ENCODE measurements at places on chromosomes 1 and 21. TPM values are rescaled to one million over a fixed set of nuclear protein-coding genes. Genes with fewer than 3 reads are reported as not detected.

The LRIF1 gene
- 3.4 TPM for polyA plus RNA-seq

The AMIGO1 gene
- polyA plus RNA-seq = 4.5 TPM

The EPHX1 gene
- polyA plus RNA-seq = 66.3 TPM

The ZC3H11A gene
- 66.9 TPM for polyA plus RNA-seq

DNA sequence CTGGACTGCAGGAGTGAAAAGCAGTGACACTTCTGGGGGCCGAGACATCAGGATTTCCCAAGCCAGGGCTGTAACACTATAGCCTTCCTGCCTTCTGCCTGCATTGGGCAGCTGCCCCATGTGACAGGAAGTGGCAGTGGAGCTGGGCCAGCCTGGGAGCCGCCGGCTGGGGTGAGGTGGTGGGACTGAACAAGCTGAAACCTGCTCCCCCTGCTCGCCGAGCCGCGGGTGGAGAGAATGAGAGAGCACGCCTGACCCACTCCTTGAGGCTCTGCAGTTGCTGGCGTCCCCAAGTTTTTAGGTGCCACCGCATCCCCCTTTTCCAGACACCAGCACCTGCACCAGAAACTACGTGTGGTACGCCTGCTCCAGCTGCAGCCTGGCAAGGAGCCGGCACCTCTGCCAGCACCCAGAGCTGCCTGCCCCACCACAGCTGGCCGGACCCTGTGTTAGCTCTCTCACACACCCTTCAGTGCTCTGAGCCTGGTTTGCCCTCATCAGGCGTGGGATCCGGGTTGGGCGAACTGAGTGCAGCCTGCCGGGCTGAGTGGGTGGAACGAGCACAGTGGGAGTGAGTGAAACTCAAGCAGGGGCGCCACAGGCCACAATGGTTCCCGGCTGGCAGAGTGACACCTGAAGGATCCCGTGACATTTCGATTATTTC, 119.4 kb downstream of the AKT3 start:
- H3K4me3 ChIP-seq = no peak overlapping the region
- H3K36me3 ChIP-seq = no peaks in the 10 kb centered on the region
- DNase-seq = peak; percentile 72
- H3K27ac ChIP-seq = peak overlapping the region; percentile 21

DNA sequence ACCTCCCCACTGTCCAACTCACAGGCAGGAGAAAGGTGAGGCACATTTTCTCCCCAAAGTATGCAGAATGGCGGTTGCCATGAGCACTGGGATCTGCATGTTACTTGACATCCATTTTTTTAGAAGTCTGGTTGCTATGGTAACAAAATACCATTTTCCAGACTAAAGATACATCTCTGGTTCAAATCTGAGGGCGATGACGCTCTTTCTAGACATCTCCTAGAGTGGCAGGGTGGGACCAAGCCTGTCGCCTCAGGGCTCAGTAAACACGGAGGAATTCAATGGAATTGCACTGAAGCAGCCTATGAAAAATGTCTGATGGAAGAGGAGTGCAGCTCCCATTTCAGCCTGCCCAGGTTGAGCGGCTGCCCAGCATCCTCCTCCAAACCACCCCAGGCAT, 21.5 kb upstream of the FAM43B start:
- no peak overlapping the region for H3K4me3 ChIP-seq
- no peaks in the 10 kb centered on the region for H3K36me3 ChIP-seq
- no peaks in the 10 kb centered on the region for H3K27me3 ChIP-seq
- DNase-seq = no peak
- no peak overlapping the region for H3K27ac ChIP-seq
- H3K4me1 ChIP-seq = no peaks in the 10 kb centered on the region

DNA sequence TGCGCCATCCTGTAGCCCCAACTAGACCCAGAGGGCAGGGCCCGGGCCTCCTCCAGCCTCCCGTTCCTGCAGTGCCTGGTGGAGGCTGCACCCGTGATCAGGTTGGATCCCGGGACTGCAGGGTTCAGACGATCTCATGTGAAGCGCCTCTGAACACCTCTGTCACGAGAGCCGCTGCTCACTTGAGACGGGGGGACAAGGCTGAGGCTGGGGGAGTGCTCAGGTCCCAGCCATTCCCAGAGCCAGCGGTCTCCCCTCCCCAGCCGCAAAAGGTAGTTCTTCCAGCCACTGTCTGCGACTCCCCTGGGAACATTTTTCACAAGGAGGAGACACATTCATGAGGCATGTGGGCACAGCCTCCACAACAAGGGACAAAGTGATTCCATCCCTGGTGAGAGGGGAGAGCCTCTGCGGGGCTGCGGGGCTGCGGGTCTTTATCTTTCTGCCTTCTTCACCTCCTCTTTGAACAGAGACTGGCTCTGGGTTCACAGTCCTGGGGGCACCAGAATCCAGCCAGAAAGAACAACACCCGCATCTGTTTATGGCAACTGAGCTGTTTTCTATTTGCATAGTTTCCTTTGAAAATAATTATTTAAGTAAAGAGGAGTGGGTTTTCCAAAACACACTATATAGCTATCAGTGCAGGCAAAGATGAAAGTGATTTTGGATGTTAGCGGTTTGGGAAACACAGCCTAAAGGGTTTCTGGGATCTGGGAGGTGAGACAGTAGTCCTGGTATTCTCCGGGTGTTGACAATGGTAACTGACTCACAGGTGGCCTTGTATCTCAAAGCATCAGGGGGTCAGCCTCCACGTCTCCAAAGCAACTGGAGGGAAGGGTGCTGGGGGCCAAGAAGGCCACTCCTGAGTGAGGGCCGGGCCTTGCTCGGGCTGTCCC, 13.0 kb upstream of the LDLRAP1 start:
- no peak overlapping the region for H3K4me3 ChIP-seq
- no peak overlapping the region for H3K27ac ChIP-seq
- H3K4me1 ChIP-seq = no peaks in the 10 kb centered on the region
- no peaks in the 10 kb centered on the region for H3K27me3 ChIP-seq

GRCh38 chr1:197904126-197904787, 1.8 kb downstream of the C1orf53 start:
- peaks cover 1% of the 10 kb centered on the region for H3K27me3 ChIP-seq
- no peak overlapping the region for H3K27ac ChIP-seq
- no peak overlapping the region for H3K4me3 ChIP-seq

DNA sequence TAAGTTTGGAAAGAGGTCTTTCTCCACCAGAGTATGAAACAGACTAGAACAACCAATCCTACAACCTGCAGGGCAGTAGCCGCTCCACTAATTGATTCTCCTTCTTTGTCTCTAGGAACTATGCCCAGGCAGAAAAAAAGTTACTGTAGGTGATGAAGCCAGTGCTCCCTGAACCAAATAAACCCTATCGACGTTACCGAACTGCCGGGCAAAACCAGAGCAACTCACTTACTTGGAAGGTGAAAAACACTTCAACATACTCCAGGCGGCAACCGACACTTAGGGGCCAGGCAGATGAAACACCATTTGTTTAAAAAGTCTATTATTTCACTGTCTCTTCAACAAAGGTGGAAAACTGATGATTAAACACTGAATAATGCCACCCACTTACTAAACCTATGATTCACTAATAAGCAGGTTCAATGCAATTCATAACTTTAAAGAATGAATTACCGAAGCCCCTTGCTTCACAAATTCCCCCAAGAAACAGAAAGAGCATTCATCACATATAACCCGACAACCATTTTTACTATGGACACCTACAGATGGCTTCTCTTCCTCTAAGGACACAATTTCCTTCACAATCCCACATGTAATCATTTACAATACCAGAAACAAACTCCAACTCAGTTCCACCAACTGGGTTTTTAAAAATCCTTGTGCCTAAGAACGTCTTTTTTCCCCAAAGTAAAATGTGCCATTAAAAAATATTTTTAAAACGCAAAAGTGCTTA, 1.6 kb downstream of the NRIP1 start:
- no peak overlapping the region for H3K27ac ChIP-seq
- no peak for DNase-seq
- no peaks in the 10 kb centered on the region for H3K27me3 ChIP-seq
- no peaks in the 10 kb centered on the region for H3K4me1 ChIP-seq
- peak overlapping the region; percentile 97 for H3K4me3 ChIP-seq

DNA sequence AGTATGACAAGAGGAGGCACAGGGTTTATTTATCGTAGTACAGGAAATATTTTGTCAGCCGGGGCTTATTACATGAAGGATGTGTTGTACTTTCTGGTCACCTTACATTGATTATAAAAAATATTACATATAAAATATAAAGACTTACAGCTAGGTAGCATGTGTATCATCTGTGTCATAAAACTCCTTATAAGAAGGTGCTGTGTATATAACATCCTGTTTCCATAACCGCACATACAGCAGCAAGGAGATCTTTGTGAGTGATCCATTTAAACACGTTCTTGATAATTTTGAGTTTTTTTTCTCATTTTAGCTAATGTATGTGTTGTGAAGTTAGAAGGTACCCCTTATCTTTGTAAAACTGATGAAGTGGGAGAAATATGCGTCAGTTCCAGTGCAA, 60.1 kb downstream of the S100B start:
- H3K4me1 ChIP-seq = no peaks in the 10 kb centered on the region
- DNase-seq = no peak
- H3K27ac ChIP-seq = no peak overlapping the region
- peaks cover 11% of the 10 kb centered on the region for H3K36me3 ChIP-seq
- H3K4me3 ChIP-seq = no peak overlapping the region

DNA sequence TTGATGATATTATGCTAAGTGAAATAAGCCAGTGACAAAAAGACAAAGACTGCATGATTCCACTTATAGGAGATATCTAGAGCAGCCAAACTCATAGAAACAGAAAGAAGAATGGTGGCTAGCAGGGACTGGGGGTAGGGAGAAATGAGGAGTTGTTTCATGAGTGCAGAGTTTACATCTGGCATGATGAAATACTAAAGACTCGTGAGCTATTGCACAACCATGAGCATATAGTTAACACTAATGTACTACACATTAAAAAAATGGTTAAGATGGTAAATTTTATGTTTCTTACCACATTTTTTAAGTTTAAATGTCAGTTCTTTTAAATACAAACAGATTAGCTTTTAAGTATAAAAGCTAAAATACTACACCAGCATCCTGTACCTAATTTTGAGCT, 57.8 kb downstream of the ESRRG start:
- no peak overlapping the region for H3K27ac ChIP-seq
- DNase-seq = no peak
- no peaks in the 10 kb centered on the region for H3K27me3 ChIP-seq
- H3K36me3 ChIP-seq = no peaks in the 10 kb centered on the region
- no peak overlapping the region for H3K4me3 ChIP-seq

DNA sequence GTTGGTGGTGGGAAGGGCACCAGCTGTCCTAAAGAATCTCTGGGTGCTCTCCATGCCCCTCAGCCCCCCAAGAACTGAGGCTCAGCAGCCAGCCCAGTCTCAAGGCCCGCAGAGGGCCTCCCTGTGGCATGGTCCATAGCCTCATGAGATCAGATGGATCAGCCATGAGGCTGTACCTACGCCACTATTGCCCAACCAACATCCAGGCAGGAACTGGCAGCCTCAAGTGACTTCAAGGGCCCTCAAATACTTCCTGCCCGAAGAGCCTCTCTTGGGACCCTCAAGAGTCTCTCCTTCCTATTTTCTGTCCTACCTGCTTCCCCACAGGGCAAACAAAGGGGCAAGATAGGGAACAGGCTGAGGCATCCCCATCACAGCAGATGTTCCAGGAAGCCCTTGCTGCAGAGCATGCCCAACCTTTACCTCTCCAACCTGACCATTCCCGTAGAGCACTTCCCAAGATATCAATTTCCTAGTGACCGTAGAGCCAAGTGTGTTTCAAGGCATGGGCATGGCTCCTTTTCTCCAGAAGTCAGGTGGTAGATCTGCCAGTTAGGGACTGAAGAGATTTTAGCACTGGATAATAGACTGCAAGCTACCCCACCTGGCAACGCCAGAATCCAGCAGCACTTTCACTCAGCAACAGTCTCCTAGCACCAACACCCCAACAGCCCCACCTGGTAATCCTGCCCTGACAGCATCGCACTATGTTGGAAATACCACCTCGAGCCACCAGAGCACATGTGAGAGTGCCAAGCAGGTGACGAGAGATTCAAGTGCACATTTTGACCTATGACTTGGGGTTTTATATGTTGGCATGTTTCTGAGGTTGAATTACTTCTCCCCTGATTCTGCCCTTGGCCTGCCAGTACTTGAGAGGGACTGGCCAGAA, 13.7 kb upstream of the MFSD2A start:
- no peaks in the 10 kb centered on the region for H3K4me1 ChIP-seq
- no peak overlapping the region for H3K4me3 ChIP-seq
- DNase-seq = no peak
- H3K36me3 ChIP-seq = no peaks in the 10 kb centered on the region

GRCh38 chr1:172724765-172725613, 66.1 kb downstream of the FASLG start:
- H3K36me3 ChIP-seq = no peaks in the 10 kb centered on the region
- no peak overlapping the region for H3K4me3 ChIP-seq
- no peaks in the 10 kb centered on the region for H3K4me1 ChIP-seq
- H3K27me3 ChIP-seq = no peaks in the 10 kb centered on the region
- no peak overlapping the region for H3K27ac ChIP-seq
- no peak for DNase-seq

- no peak for DNase-seq
- no peaks in the 10 kb centered on the region for H3K36me3 ChIP-seq
- H3K4me1 ChIP-seq = no peaks in the 10 kb centered on the region
- H3K27me3 ChIP-seq = no peaks in the 10 kb centered on the region
- H3K27ac ChIP-seq = no peak overlapping the region
These were observed 33.9 kb downstream of the TRIM62 start for GRCh38 chr1:33147997-33148314.

DNA sequence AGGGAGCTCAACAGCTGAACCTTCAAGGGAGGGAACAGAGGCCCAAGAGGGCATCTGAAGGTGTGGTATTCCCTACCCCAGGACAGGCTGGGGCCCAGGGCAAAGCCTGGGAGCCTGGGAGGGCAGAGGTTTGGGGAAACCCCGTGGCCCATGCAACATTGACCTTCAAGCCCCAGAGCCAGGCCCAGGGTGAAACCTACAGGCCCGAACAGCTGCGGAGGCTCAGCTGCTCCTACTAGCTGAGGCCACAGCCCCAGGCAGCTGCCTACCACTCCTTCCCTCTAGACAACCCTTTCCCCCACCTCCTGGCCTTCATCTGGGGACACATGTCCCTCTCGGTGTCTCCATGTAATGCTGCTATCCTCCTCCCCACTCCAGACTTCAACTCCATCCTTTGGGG, 3.2 kb downstream of the LAD1 start:
- no peaks in the 10 kb centered on the region for H3K27me3 ChIP-seq
- no peak overlapping the region for H3K4me3 ChIP-seq
- no peaks in the 10 kb centered on the region for H3K36me3 ChIP-seq
- no peaks in the 10 kb centered on the region for H3K4me1 ChIP-seq

- DNase-seq = no peak
- H3K4me3 ChIP-seq = no peak overlapping the region
- no peak overlapping the region for H3K27ac ChIP-seq
- H3K36me3 ChIP-seq = no peaks in the 10 kb centered on the region
These were observed 99.4 kb upstream of the SLC2A1 start for GRCh38 chr1:43058056-43058455.

- H3K4me3 ChIP-seq = no peak within 1 kb of the TSS
- no peaks in the 10 kb centered on the region for H3K4me1 ChIP-seq
- no peaks in the 10 kb centered on the region for H3K27me3 ChIP-seq
- no peak within 1 kb of the TSS for H3K27ac ChIP-seq
- no peak for DNase-seq
- no peaks in the 10 kb centered on the region for H3K36me3 ChIP-seq
These were observed at the start of gene PCP4 for GRCh38 chr21:39867198-39867650. Gene PCP4, plus strand, starts transcription at chr21:39867438. Its CDS starts 64 bp downstream, at chr21:39867502.

GRCh38 chr1:2229037-2229864, 1.1 kb downstream of the SKI start:
- H3K4me3 ChIP-seq = peak overlapping the region; percentile 93
- H3K4me1 ChIP-seq = peaks cover 3% of the 10 kb centered on the region
- H3K27me3 ChIP-seq = no peaks in the 10 kb centered on the region
- H3K27ac ChIP-seq = peak overlapping the region; percentile 80
- peak; percentile 89 for DNase-seq

All from aorta (tissue), 5 donors.